GM23248 (cell line): ENCODE measurements at places on chromosomes 7 and 10. TPM values are rescaled to one million over a fixed set of nuclear protein-coding genes. Genes with fewer than 3 reads are reported as not detected.

- peak; percentile 24 for DNase-seq
Measured at GRCh38 chr7:34762764-34763163, 104.7 kb downstream of the NPSR1 start.

The HOXA10 gene
- 27.1 and 28.0 TPM in 2 replicates for polyA plus RNA-seq

The GIMAP4 gene
- not detected in 2 replicates for polyA plus RNA-seq

The TAS2R4 gene
- 0.13 TPM in 1 of 2 replicates, not detected in the other for polyA plus RNA-seq

The MYL10 gene
- polyA plus RNA-seq = not detected in 2 replicates

The PAX4 gene
- not detected in 2 replicates for polyA plus RNA-seq

GRCh38 chr7:92631067-92631849 is 41.1 kb upstream of the FAM133B start:
- no peak for DNase-seq

The FGF8 gene
- polyA plus RNA-seq = not detected in 2 replicates

DNA sequence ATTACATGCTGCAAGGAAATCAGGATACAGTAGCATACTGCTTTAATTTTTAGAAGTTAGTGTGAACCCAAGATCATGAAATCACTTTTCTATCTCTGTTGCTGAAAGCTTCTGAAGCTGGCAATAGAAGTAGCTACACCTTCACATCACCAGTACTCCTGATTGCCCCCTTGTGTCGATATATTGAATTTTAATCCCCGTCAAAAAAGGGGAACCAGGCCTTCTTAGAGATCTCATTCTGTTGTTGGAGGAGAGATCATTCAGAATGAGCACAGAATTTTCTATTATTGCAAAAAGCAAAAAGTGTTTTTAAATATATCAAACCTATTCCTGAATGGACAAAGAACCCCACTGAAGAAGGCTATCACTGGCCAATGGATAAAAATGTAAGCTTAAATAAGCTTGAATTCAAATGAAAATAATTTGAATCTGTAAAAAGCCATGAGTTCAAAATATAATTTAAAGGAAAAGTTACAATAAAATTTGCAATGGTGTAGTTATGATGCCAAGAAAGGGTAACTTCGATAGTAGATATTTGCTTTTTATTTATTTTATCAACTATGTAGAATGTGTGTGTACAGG is 39.7 kb upstream of the TEX47 start:
- DNase-seq = peak; percentile 45

DNA sequence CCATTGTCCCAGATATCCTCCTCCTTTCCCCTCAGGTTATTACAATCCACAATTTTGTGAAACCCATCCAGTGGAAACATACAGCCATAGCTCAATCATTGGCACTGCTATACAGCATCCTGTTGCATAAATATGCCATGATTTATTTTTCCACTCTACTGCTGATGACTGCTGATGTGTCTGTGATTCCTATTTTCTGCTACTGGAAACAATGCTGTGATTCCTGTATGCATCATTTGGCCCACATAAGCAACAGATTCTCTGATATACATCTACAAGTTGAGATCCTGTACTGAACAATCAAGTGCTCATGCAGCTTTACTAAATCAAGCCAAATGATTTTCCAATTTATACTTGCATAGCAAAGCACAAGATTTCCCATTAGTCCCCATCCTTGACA is 39.6 kb downstream of the CUL2 start:
- DNase-seq = no peak

DNA sequence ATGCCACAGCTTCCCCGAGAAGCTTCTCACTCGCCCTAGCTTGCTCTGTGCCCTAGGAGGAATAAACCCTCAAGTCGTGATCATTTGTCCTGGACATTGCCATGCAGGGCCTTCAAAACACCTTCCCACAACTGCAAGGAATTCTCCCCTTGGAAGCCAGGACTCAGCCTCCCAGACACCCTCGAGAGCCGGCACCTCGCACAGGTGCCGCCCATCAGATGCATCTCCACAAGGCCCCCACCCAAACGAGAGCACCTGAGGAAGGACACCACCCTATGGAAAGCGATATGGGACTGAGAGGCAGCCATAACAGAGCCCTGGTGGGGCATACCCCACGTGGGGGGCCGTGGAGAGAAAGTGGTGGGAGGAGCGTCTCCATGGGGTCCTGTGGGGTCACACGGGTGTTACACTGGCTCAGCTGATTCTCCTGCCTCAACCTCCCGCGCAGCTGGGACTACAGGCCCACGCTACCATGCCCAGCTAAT is 77.6 kb upstream of the FOXK1 start:
- DNase-seq = no peak

DNA sequence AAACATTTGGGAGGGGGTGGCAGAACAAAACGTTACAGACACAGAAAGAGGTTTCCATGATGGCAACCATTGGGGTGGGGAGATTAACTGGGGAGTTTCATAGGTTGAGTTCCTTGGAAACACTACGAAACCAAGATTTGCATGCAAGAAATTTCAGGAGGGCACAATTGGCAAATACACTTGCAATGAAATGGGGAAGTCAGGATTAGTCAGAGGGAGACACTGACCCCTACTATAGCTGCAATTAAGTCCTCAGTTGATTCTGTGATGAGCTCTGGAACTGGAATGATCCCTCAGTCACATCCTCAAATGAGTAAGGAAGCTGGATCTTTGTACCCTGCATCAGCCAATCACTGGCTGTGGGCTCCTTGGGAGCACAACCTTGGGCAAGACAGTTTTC is 22.1 kb downstream of the CPEB3 start:
- DNase-seq = no peak

GRCh38 chr10:89164080-89164479 is 43.0 kb downstream of the CH25H start:
- DNase-seq = no peak

DNA sequence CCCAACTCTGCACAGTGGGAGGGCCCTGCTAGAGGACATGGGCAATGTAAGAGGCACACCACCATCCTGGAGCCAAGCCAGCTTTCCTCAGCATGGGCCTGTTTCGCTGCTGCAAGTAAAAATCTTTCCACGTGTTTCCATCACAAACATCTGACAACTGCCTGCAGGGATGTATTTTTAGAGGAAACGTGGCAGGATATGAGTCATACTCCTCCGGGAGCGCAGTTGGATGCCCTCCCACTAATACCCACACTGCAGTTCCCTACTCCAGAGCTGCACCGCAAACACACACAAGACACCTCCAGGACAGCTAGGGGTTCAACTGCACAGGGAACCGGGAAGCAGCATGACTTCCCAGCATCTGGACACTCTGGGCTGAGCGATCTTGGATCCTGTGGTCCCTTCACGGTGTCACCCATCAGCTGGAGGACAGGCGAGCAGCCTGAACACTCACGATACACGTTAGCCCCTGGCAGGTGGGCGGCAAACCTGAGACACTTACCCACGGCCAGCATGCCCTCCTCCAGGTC is 26.1 kb downstream of the PLAC9 start:
- DNase-seq = peak; percentile 96

DNA sequence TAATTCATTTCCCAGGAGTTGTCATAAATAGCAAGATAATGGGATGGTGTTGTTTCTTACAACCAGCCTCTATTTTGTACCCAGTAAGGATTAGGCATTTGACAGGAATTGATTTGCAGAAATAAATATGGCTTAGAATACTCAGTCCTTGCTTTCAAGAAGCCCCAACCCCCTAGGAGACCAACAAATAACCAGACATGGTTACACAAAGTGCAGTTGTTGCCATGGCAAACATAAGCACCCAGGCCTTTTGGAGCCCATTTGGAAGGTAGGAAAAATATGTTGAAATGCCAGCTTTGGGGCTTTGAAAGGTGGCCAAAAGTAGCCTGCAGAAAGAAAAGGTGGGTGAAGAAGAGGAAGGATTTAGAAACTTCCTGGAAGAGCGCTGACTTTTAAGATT is 397.5 kb downstream of the CDC14C start:
- no peak for DNase-seq

The PON3 gene
- polyA plus RNA-seq = 0.22 TPM in 1 of 2 replicates, not detected in the other

GRCh38 chr7:15688911-15689310 is 2.4 kb upstream of the MEOX2 start:
- DNase-seq = no peak
